ENCODE measurements at places on chromosomes 11 and 22.
A peak's percentile ranks its signal among the peaks of the same experiment; 100 is the strongest.

GRCh38 chr11:122155765-122156527 is 39.9 kb upstream of the BLID start:
- DNase-seq: no peak

DNA sequence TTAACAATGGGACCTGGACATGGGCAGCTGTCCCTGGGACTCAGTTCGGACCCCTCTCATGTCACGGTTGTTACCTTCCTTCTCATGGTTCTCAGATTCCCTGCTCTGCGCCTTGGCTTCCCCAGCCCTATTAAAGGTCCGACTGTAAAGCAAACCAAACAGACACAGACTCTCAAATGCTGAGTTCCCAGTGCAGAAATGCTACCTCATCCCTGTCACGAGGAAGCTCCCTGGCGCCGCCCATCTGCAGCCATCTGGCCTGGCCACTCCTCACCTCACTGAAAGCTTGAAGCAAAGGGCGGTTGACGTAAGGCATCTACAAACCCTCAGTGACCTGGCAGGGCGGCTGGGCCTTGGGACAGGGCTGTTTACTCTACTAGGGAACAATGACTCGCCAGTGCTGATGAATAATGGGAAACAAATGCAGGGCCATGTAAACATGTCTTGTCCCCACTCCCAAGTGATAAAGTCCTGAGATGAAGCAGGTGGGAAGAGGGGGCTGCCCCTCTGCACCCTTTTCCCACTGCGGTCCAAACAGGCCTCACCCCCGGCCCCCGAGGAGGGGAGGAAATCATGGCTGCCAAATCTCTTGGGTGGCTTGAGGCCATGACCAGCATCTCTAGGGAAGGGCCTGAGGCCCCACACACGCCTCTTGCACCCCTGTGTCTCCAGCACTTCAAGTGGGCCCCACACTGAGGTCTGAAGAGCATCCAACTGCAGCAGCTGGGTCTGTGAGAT is 49.3 kb downstream of the SCUBE1 start:
- DNase-seq: no peak

GRCh38 chr11:49208006-49208721 is at the start of gene FOLH1:
TSS of gene FOLH1 (minus strand) at chr11:49208602. CDS start at chr11:49208409, 193 bp downstream.
- peak; percentile 1 for DNase-seq

GRCh38 chr11:79066456-79067351 is 374.1 kb downstream of the TENM4 start:
- no peak for DNase-seq

GRCh38 chr11:10567446-10567845 is 1.0 kb downstream of the LYVE1 start:
- DNase-seq: no peak

DNA sequence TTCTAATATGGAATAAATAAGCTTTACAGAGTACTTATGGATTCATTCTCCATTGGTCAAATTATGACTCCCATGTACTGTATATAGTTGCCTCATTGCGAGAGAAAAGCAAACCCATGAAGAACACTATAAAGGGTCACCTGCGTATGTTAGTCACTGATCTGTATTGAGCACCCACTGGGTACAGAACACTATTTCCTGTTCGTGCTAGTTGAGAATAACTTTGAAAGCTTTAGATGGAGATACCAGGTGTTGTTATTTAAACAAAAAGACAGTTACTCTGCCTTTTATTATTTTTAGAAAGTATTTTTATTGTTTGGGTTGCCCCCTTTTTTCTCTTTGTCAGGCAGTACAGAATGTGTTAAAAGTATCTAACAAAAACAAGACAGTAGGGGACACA is 79.9 kb downstream of the DEUP1 start:
- DNase-seq: no peak

GRCh38 chr22:23583836-23584235 is 3.7 kb upstream of the IGLL1 start:
- no peak for DNase-seq

- no peak for DNase-seq
Observed at GRCh38 chr11:32006799-32007388, 84.0 kb upstream of the RCN1 start.

DNA sequence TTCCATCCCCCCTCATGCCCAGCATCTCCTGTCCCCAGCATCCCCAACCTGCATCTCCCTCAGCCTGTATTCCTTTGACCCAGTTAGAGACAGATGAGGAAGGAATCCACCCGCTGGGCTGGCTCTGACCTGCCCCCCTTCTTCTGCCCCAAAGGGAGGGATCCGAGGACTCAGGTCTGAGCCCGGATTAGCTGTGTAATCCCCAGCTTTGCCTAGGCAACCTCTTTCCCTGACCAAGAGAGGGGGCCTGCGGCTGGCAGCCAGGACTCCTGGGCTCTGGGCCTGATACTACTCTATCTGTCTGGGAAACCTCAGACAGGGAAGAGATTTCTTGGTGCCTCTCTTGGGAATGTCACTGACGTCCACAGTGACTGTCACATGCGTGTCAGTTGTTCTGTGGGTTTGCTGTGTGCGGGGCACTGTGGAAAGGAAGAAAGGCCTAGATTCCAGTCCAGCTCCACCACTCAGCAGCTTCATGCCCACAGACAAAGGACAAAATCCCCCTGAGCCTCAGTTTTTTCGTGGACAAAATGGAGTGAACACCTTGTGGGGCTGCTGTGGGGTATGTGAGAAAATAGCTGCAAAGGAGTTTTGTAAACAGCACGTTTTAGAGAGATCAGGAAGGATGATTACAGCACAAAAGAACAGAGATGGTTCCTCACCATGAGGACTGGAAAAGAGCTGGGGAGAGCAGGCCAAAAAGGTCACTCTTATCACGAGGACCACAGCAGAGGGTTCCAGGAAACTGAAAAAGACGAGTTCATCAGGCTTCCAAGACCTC is 1.3 kb upstream of the NDUFV1 start:
- DNase-seq: no peak

GRCh38 chr11:45149483-45150056 is 3.1 kb downstream of the PRDM11 start:
- DNase-seq: no peak

GRCh38 chr22:21593406-21594232 is 26.1 kb downstream of the UBE2L3 start:
- no peak for DNase-seq

DNA sequence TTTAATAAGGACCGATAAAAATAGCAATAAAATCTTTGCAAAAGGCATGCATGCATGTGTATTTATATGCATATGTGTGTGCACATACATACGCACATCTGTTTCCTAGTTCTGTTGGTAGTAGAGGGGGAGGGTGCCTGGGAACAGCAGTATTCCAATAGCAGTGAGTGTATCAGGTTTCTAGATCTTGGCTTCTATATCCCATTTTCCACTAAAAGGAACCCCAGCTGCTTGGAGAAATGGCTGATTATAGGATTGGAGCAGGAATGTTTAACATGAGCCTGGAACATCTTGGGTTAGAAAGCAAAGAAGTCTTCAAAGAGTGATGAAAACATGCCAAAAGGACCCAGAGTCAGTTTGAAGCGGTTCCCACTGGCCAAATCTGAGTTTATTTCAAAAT is 21.0 kb downstream of the TNRC6B start:
- no peak for DNase-seq

- DNase-seq: no peak
Observed at GRCh38 chr11:6269994-6270393, 10.4 kb downstream of the CCKBR start.

DNA sequence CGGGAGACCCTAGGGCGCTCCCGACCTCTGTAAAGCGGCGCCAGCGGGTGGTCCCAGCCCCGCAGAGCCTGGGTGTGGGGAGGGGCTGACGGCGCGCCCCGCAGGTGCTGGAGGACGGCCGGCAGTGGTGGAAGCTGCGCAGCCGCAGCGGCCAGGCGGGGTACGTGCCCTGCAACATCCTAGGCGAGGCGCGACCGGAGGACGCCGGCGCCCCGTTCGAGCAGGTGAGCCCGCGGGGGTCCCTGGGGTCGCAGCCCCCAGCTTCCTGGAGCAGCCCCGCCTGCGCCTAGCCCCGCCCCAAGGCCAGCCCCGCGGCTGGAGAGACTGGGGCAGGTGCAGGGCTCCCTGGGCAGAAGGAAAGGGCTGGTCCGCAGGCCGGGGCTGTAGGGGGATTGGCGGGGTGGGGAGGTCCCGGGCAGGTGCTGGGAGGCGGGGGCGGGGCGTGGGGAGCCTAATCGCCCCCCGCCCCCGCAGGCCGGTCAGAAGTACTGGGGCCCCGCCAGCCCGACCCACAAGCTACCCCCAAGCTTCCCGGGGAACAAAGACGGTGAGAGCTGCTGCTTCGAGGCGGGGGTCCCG is 19.7 kb downstream of the EPS8L2 start:
- no peak for DNase-seq

DNA sequence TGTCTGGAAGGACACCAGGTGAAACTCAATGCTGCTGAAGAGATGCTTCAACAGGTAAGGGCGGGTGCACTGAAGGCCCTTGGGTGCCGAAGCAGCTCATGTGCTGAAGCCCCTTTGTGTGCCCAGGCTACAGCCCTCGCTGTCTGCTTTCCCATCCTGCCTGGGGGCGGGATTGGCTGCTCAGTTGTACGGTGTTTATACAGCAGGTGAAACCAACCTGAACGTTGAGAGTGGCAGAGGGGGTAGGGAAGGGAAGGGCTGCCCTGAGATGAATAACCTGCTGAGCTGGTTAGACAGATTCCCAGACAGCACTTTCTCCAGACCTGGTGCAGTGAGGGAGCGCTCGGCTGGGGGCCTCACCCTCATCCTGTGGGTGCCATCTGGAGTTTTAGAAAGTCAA is 75.7 kb downstream of the CYB5R2 start:
- DNase-seq: no peak

DNA sequence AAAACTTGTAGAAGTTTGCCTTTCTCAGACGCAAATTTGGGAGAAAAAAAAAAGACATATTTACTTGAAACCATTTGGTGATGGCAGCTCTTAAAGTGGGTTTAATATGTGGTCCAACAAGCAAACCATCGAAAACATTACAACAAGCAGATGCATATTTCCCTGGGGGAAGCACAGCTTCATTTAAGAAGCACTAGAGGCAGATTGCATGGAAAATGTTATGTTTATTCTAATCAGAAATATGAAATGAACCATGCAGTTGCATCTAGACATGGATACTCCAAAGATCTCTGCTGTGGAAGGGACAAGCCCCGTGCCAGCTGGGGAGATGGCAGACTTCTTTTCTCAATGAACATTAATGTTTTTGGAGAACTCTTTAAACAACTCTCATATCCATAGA is 57.4 kb upstream of the PARVA start:
- no peak for DNase-seq

DNA sequence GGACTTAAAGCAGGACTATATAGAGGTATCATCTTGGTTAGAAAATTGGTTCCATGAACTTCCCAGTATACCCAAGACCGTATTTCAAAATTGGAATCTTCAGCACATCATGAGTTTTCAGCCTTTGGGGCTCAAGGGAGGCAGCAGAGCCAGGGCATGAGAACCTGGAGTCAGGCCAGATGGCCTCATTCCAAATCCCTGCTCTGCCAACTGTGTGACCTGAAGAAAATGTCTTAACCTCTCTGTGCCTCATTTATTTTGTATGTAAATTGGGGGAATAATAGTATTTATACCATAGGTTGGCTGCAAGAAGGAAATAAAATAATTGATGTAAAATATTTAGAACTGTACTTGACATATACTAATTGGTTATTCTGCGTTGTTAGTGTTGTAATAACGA is 987.6 kb downstream of the TBC1D22A start:
- DNase-seq: no peak

DNA sequence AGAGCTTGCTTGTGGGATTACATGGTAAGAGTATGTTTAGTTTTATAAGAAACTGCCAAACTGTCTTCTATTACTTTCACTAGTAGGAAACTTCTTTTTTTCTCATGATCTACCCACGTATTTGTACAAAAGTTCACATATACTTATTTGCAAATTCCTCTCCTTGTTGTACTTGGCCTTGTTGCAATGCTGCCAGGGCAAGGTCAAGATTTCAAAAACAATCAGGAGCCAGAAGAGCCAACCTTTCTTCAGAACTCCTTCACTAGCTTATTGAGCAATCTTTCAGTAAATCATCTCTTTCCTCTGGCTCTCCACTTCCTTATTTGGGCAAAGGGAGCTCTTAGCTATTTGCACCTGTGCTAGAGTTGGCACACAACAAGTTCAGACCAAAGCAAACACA is 9.7 kb downstream of the SRSF8 start:
- DNase-seq: no peak

- DNase-seq: no peak
Observed at GRCh38 chr11:108516125-108516524, 17.9 kb upstream of the POGLUT3 start.

DNA sequence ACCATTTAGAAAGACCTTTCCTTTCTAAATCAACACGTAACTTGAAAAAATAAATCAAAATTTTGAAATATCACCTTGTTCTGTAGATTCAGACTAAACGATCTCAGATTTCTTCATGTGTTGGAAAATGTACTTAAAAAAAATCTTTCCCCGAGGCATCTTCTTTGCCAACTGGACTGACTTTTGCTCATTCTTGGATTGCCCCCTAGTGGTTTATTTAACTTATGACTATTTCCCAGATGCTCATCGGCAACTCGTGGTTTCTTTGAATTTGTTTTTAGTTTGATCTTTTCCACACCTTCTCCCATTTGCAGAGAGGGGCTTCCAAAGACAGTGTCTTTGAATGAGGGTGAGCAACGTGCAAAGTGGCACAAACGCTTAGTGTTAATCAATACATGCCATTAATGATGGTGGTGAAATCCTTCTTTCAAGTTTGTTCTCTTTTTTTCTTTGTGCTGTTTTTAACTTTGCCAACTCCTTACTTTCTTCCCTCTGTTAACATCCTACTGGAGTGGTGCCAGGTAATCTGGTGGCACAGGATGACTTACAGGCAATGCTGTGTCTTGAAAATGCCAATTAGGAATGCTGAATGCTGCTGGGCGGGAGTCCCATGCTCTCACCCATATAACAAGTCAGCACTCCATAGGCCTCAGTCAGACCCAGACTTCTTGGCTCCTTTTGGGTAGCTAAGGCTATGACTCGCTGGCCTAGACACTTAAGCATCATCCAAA is 18.3 kb downstream of the PRSS23 start:
- DNase-seq: no peak

DNA sequence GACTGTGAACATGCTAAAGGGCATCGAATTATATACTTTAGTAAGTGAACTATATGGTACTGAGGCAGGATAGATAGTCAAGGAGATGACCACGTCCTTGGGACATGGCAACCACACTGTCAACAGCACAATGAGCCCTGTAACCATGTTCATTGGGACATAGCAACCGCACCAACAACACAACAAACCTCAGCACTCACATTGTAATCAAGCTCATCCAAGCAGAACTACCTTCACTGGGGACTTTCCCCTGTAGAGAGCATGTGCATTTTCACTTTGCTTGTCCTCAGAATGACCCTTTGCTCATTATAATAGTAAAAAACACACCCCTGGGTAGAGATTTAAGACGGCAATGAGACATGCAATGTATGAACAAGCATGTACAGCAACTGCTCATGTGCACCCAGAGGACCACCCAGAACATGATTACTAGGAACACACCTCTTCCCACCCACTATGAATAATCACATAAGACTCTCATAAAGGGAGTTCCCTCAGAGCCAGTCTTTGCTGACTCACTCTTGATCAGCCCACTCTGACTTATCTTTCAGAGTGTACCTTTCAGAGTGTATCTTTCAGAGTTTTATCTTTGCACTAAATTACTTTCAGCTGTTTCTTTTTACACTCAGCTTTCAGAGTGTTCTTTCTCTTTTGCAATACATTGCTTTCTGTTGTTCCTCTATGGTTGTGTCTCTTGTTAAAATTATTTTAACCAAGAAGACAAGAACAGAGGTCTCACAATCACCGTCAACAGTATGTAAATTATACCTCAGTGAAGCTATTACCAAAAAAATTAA is 4.1 kb upstream of the PLAAT2 start:
- peak; percentile 91 for DNase-seq

- DNase-seq: no peak
Observed at GRCh38 chr11:120314861-120315260, 10.2 kb upstream of the TLCD5 start.
